Fibroblast of skin of scalp (primary cell): ENCODE measurements at places on chromosomes 16 and 17.

DNA sequence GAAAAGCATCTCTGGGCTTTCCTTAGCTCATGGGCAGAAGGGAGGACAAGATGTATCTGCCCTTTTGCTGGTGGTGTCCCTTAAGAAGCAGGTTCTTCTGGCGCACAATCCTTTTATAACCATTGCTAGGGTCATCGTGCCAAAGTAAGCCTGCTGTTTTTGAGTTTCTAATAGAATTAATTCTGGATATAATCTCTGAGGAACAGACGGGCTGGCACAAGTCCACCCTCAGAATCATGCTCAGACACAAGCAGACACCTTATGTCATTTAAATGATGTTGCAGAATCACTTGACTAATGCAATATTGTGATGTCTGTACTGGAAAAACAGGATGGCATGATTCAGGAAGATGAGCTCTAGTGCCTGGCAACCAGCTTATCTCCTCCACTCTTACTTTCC is 18.8 kb upstream of the MMD start:
- no peak for DNase-seq

GRCh38 chr17:33682599-33682998 is 389.5 kb upstream of the ASIC2 start:
- no peak for DNase-seq

GRCh38 chr17:63634163-63634562 is 11.9 kb downstream of the MAP3K3 start:
- DNase-seq: no peak

GRCh38 chr17:49572806-49573420 is 2.8 kb upstream of the NXPH3 start:
- DNase-seq: no peak

DNA sequence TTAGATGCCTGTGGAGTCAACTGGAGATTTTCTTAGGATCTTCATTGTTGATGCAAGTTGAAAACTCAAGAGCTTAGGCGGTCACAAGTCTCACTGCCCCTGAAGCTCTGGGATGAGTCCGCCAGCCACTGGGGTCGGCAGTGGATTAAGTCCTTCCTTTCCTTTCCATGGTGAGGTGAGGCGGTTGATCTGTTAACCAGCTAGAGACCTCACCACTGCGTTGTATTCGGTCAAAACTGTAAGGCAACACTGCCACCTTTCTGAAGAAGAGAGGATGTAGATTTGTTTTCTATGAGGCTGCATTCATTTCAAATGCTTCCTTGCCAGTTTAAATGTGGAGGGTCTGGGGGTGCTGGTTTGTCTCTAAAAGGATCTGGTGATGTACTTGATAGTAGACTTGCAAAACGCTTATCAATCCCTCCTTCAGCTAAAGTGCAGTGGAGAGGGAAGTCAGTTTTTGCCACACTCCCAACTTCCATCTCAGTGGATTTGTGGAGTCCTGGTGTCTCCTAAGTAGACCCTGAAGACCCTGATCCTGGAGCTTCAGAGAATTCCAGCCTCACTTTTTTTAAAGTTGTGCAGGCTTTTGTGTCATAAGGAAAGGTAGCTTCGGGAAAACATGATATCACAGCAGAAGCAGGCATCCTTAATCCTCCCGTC is 1.7 kb downstream of the MYOCD start:
- peak; percentile 90 for DNase-seq

GRCh38 chr17:66555605-66556004 is 253.2 kb downstream of the PRKCA start:
- no peak for DNase-seq

DNA sequence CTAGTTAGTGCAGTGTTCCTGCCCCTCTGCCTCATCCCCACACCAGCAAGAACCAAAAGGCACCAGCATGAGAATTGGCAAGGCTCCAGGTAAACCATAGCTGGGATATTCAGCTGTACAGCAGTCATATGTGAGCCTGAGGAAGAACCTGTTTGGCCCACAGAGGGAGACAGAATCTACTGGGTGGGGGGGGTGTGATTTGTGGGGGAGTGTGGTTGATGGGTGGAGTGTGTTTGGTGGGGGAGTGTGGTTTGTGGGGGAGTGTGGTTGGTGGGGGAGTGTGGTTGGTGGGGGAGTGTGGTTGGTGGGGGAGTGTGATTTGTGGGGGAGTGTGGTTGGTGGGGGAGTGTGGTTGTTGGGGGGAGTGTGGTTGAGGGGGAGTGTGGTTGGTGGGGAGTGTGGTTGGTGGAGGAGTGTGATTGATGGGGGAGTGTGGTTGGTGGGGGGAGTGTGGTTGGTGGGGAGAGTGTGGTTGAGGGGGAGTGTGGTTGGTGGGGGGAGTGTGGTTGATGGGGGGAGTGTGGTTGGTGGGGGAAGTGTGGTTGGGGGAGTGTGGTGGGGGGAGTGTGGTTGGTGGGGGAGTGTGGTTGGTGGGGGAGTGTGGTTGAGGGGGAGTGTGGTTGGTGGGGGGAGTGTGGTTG is 19.5 kb downstream of the MINK1 start:
- DNase-seq: peak; percentile 74
